ENCODE measurements at places on chromosomes 11 and 22. TPM values are rescaled to one million over a fixed set of nuclear protein-coding genes. Genes with fewer than 3 reads are reported as not detected.

Gene TSKU
- 49.0 TPM for total RNA-seq

Gene C11orf86
- not detected for total RNA-seq

Gene NCR3LG1
- 5.3 TPM for total RNA-seq

Gene ARHGAP32
- 40.1 TPM for total RNA-seq

Gene DENND5A
- total RNA-seq, result 31.6 TPM

Gene GRK3
- 10.1 TPM for total RNA-seq

Gene ARHGAP20
- total RNA-seq, result not detected

DNA sequence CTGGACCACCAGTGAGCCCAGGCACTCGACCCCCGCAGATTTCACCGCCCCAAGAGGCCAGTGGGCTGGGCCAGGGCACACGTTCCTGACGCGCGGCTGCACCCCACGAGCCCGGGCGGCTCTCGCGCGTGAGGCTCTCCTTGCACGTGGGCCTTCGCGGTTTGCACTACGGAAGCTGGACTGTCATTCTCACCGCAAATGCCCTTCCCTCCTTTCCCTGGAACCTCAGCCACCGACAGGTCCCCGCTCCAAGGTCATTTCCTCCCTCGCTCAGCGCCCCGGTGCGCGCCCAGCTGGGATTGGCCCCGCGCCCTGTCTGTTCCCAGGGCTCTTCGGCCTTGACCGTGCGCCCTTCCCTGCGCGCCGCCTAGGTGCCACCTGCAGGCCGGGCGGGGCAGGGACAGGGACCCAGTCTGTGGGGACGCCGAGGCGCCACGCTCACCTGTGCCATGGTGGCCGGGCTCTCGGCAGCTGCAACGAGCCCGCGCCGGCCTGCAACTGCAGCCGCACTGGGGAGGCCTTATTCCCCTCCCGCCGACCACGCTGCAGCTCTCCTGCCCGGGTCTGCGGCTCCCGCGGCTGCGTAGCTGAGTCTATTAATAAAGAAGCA lies 2.1 kb upstream of the CPT1A start:
- peak; percentile 92 for DNase-seq

DNA sequence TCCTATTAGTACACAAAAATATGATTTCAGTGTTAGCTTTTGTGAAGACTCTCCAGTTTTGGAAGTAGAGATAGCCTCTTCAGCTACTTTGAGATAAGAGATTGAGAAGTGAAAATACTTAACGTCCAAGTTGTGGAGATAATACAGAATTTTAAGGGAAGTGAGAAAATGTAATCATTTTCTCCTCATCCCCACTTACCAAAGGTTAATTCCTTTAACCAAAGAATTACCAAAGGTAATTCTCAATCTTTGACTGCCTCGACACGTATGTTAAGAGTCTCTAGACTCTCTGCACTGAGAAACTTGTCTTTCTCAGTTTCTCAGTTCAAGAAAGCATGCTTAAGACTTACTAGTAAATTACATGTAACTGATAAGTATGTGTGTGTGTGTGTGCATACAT lies 15.3 kb downstream of the C11orf54 start:
- no peak for DNase-seq

GRCh38 chr11:43992834-43993637 lies 50.6 kb downstream of the C11orf96 start:
- DNase-seq, result no peak

- DNase-seq, result no peak
Measured at GRCh38 chr11:102110761-102111010, 439 bp downstream of the YAP1 start.

DNA sequence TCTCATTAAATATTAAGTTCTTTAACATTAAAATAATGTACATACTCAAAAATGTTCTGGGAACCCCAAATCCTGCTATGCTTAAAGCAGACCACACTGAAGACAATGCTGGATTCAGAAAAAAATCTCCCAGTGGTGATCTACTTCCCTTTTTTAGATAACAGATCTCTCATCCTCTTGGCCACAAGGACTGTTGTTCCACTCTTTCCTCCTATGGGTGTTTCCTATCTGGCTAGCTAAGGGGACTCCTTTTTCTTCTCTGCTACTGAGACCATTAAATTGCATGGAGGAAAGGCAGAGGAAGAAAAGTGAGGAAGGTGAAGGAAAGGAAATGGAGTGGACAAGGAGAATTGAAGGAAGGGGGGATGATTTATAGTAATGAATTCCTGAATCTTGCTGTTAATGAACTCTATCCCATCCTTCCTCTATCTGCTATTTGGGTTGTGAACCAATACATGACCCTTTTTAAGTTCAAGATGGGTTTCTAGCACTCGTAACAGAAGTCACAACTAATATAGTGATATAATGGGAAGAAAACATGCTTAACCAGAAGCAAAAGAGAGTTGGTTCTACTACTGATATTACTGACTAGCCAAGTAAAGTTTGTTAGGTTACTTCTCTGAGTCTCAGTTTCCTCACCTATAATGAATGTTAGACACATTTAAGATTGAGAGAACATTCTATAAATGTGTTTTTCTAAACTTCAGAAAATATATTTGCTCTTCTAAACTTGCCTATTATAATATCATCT lies 53.2 kb downstream of the PIK3C2A start:
- DNase-seq, result no peak

- DNase-seq, result no peak
Measured at GRCh38 chr11:130118636-130119387, 40.8 kb upstream of the ST14 start.

GRCh38 chr22:37922191-37922590 lies 16.1 kb downstream of the MICALL1 start:
- no peak for DNase-seq

- DNase-seq, result no peak
Measured at GRCh38 chr11:74870485-74870884, 78.4 kb downstream of the XRRA1 start.

DNA sequence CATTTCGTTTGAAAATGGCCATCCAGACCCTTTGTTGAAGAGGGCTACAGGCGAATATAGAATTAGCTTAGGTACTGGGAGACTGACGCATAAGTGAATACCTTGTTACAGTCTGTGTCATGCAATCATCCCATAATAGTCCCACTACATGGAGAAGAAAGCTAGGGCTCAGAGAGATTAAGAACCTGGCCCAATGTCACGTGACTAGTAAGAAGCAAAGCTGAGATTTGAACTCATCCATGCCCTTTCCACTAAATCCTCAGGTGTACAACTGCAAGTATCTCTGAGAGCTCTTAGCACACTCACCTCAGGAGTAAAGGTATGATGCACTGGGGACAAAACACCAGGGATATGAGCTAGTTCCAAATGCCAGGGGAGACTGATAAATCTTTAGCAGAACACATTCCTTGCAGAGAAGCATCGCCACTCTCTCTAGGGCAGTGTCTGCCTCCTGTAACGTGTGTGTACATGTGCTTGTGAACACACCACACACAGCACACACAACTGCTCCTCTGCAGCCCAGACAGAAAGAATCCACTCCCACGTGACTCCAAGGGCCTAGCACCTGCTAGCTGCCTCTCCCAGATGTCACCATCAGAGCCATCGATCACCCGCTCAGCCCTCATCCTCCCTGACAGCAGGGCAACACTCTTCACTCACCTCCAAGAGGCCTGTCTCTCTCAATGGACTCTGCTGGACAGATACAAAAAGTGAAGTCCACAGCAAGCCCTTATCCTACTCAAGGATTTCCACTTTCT lies 402.8 kb downstream of the NXPE2 start:
- no peak for DNase-seq

- no peak for DNase-seq
Measured at GRCh38 chr22:23072077-23072910, 2.0 kb downstream of the GNAZ start.

DNA sequence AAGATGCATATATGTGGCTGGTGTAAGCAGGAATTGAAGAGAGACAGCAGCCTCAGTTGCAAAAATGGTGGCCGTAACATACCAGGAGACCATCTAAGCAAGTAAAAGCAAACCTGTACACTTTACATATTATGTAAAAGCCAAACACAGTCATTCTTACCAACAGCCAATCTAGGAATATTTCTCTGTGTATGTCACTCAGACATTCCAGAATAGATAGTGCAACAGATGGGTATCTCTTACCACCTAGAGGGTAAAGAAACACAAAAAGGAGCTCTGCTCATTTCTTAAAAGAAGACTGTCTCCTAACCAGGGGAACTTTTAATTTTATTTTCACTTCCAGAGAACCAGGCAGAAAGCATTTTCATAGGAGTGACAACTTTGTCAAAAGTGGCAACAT lies 38.7 kb downstream of the GLYAT start:
- DNase-seq, result no peak

DNA sequence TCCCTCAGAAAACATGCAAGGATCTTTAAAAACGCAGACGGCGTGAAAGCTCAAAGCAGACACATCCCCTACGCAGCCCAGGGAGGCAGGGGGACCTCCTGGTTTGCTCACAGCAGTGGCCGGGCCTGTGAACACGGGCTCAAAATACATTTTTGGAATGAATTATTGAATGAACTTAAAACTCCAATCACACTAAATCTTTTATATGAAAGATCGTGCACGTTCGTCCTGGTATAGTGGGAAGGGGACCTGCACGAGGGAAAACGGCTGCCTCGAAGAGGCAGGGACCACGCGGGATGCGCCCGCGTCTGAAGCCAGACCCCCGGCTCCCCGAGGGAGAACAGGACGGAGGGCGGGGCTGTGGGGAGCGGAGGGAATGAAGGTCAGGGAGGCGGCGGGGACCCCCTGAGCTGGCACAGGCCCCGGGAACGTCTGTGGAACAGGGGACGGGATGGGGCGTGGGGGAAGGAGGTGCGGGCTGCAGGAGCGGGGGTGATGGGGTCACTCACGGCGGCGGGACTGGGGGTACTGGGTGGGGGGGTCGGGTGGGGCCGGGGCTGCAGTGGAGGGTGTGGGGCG lies 1.3 kb upstream of the PANX2 start:
- no peak for DNase-seq

DNA sequence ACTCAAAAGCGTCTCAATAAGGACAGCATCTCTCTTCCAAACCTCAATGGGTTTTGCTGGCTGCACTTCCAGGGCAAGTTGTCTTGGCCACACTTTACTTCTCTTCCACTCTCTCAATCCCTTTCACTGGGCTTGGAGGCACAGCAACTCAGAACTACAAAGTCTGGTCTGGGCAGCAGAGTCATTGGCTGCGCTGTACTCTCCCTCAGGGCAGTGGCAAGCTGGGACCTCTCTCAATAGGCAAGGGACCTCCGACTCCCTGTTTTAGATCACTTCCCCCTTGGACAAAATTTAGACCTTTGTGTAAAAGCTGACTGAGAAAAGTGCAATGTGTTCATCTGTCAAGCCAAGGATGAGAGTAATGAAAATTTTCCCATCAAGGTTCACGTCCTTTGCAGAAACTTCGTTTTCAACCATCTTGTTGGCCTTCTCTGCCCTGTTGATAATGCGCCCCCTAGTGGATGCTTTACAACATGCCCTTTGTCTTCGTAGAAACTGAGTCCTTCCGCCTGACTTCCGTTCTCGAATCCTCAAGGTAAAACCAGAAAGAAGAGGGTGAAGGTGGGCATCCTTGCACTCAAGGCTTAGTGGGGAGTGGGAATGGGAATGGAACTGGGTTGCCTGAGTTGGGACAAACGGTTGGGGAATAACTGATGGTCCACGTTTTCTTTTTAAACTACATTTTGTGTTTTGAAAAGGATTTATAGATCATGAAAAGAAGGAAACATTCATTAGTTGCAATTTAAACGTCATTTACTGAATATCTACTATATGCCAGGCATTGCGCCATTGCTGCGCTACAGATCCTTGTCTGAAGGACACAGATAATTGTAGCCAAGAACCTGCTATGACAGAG lies 99.1 kb downstream of the CD44 start:
- peak; percentile 32 for DNase-seq

DNA sequence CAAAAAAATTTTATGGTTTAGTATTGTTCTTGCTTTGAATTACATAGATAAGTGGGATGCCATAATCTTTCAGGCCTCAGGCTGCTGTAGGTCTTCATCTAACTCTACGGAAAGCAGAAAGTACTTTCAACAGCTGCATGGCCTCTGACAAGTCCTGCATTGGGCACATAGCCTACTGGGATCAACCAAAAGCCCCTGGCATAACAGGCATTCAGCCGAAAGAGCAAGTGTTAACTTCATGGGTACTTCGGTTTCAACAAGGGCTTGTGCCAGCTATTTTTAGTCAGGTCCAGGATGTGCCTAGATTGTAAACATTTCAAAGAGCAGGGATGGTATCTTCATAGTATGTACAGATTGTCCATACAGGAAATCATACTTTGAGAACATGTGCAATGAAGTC lies 3.1 kb downstream of the SLN start:
- DNase-seq, result no peak

Data from Calu3 (cell line).